ENCODE measurements at places on chromosomes 7 and 10.

- no peak for DNase-seq
These were observed 50.1 kb downstream of the MCU start for GRCh38 chr10:72742092-72742491.

DNA sequence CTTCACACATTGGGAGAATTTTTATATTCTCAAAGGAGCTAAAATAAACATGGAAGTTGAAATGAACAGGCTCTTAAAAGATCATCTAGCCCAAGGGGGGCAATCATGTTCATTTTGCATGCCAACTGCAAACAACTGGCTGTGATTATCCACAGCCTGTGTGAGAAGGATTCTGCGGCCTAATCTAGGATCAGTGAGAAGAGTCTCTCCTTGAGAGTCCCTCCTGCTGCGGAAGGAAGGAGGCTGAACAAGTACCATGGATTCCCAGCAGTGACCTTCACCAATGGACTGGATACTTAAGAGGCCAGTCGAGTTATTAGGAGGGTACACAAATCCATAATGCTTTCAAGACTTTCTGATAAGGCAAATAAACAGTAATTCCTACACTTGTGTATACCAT, 76.7 kb downstream of the IGF2BP3 start:
- no peak for DNase-seq

- peak; percentile 52 for DNase-seq
These were observed 63.5 kb downstream of the HIPK2 start for GRCh38 chr7:139714163-139714901.

GRCh38 chr7:159067576-159068487, 76.8 kb downstream of the VIPR2 start:
- no peak for DNase-seq

GRCh38 chr10:20185116-20185515, 368.9 kb downstream of the PLXDC2 start:
- no peak for DNase-seq

DNA sequence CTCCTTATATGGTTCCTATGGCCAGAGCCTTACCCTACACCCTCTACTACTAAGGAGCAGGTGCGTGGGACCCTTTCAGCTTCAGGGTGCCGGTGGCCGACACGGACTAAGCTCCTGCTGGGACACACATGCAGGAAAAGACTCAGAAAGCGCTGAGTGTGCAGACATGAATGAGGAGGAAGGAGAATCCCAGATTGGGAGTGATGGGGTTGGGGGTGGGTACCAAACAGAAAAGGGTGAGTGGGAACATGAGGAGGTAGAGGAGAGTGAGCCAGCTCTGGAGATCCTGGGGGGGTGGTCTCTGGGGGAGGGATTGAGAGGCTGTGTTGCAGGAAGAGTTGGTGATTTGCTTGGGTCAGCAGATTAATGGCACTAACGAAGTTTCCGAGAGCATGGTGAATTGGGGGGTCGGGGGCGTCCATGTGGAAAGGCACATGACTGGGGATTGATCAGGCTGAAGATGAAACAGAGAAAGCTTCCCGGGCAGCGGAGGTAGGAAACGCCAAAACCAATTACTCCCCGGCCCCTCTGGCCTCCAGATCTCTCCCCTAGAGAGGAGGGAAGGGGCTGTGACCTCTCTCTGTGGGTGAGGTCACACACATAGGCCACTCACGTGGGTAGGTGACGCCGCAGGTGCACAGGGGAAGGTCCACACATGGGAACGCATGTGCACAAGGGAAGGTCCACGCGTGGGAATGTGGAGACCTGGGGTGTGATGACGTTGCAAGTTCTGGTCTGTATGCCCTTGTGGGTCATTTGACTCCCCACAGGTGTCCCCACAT, 37.9 kb upstream of the SLF2 start:
- no peak for DNase-seq

DNA sequence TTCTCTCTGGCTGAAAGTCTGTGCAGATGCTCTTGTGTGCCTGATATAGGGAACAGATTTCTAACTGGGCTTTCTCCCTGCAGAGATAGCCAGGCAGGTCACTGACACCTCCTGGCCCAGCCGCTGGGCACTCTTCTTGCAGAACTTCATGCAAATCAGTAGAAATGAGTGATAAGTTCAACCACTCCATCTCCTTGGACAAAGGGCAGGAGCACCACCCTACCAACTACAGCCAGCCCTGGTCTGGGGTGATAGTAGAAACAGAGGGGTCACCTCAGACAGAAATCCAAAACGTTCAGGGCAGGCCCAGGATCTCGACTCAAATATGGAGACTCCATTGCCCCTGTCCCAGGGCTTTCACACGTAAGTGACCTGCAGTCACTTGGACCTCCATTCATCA, 917.8 kb upstream of the ZNF722 start:
- no peak for DNase-seq

DNA sequence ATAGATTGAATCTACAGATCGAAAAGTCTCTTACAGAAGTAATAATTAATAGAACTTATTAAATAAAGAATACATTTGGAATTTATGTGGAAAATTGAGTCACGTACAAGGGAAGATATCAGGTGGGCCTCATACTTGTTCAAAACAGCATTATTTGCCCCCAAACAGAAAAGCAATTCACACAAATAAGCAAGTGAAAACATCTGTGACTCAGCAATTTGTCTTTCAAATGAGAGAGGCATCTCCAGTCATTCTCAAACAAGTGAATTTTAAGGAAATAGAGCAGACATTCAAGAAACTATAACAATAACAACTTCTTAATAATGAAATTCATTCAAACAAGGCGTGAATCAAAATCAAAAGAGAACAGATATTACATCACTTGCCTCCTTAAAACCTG, 50.1 kb downstream of the SEMA3A start:
- DNase-seq: no peak

DNA sequence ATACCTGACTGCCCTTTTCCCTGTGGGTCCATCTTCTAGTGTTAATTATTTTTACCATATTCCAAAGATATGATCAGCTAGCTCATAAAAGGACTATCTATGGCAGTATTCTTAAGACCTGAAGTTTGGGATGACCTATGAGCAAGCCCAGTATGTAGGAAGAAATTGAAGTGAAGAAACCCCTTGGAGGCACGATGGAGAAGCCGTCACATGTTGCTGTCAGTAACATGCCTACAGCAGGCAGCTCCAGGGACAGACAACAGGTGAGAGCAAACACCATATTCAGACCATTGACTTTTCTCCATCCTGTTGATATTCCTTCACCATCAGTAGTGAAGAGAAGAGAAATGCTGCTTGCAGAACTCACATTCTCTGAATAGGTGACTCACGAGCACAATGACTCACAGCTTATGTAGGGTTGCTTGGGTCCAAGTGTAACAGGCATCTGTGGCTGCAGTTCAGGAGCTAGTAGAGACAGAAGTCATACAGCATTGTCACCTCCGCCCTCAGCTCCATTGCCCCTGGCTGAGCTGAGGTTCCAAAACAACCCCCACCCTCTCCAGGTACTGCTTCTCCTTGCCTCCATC, 8.4 kb upstream of the LYZL2 start:
- no peak for DNase-seq

DNA sequence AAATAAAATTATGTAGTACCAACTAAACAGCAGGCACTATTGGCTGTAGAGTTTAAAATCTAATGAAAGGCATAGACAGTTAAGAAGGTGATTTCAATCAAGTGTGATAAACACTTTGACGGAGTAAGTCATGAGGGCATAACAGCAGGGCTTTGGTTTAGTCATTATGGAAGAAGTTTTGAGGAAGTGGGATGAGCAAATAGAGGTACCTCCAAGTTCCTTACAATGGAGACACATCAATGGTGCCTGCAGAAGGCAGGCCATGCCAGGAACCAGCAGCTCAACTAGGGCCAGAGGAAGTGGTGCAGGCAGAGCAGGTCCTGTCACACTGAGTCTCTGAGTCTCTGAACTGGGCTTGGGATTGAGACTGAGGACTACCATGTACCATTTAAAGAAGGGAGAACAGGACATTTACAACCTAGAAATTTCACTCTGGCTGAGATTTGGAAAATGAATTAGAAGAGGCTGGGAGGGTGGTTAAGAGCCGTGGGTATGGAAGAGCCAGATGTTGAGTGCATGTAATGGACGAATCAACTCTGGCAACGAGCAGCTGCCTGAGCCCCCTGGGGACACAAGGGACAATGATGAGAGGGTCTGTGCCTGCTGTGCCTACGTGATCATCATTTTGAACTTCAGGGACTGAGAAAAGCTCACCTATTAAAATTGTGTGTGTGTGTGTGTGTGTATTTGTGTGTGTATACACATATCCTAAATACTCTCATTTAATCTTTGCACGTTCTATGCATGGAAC, 208.7 kb upstream of the POM121L12 start:
- DNase-seq: no peak

GRCh38 chr7:64849250-64849923, 53.7 kb upstream of the ZNF273 start:
- no peak for DNase-seq

GRCh38 chr10:117502421-117503243, 39.9 kb upstream of the EMX2 start:
- DNase-seq: no peak

- peak; percentile 53 for DNase-seq
These were observed at the start of gene IGF2BP3 for GRCh38 chr7:23470330-23471105. Gene IGF2BP3, minus strand, starts transcription at chr7:23470491. Its CDS starts 381 bp downstream, at chr7:23470110.

DNA sequence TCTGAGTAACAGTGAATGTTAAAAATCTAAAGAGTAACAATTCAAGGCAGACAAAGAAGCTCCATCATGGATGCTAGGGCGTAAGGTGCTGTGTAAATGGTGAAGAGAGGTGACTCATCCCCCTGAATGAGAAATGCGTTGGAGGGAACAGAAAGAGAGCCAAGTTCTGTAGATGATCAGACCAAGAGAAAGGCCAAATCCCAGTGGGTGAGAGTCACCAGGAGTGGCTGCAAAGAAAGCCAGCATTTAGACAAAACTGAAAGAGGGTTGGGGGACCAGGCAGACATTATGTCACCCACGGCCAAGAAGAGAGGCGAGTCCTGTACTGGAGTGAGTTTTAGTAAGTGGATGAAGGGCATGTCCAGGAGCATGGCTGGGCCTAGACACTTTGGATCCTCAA, 153.1 kb downstream of the TRIL start:
- DNase-seq: no peak

DNA sequence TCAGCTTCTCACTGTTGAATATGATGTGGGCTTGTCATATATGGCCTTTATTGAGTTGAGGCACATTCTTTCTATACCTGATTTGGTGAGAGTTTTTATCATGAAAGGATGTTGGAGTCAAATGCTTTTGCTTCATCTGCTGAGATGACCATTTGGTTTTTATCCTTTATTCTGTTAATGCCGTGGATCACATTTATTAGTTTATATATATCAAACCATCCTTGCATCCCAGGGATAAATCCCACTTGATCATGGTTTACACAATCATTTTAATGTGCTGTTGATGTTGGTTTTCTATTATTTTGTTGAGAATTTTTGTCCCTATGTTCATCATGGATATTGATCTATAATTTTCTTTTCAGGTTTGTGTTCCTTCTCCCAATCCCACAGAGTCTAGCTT, 67.0 kb downstream of the EBLN1 start:
- DNase-seq: no peak

DNA sequence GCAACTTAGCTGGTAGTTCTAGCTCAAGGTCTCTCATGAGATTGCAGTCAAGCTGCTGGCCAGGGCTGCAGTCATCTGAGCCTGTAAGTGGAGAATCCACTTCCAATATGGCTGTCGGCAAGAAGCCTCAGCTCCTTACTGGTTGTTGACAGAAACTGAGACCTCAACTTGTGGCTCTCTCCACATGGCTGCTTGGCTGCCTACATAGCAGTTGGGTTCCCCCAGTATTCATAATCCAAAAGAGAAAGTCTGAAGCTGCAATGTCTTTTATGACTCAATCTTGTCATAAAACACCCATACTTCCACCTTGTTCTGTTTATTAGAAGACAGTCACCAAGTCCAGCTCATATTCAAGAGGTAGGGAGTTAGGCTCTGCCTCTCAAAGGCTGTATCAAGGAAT, 334.9 kb upstream of the KMT2E start:
- no peak for DNase-seq

All from iPS-NIHi11 (cell line).